ENCODE measurements at places on chromosomes 11 and 22.

GRCh38 chr11:8068605-8069221 lies 12.3 kb upstream of the TUB start:
- DNase-seq = no peak

DNA sequence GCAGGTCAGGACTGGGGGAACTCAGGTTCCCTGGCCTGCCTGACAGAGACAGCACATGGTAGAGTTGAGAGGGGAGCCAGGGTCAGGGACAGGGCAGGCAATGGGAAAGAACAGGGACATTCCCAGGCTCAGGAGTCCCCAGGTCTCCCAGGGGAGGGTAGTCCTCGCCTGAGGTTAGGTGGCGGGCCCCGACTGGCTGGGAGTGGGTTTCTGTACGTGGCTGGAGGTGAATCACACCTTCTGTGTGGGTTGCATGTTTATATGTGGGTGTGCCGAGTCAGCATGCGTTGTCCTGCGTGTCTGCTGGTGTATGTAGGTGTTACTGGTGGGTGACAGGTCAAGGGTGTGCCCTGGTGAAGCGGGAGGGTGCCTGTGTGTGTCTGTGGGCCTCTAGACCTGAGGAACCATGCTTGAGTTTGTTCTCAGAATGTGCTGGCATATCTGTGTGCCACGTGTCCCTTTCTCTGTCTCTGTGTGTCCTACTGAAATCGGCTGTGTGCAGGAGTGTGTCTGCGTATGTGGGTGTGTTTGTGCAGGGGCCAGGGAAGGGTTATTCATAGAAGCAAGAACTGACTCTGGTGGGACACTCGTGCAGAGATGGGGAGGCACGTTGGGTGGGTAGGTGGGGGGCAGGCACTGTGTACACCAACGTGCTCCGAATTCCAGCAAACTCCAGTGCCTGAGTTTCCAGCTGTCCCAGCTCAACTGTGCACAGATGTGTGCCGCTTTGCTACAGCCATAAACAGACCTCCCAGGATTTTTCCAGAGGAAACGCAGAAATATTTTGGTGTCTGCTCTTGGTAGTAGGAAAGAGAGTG lies 23.8 kb upstream of the OAF start:
- DNase-seq = no peak

GRCh38 chr11:34755671-34756070 lies 134.8 kb downstream of the EHF start:
- DNase-seq = no peak

DNA sequence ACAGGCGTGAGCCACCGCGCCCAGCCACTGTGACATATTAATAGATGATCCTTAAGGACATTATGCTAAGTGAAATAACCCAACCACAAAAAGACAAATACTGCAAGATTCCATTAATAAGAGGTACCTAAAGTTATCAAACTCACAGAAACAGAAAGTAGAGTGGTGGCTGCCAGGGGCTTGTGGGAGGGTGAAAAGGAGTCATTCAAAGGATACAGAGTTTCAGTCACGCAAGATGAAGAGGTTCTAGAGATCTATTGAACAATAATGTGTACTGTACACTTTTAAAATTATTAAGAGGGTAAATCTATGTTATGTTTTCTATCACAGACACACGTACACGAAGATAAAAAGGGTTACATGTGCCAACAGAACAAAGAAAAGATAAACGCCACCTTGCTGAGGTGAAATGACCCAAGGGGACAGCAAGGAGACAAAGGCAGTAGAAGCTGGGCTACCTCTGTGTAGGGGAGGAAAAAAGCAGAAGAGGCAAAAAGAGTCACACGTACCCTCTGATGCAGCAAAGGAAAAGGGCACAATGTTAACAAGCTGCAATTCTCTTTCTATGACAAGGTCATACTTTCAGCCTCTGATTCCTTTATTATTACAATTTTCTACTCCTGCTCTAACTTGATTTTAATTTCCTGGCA lies 65.3 kb downstream of the AMBRA1 start:
- no peak for DNase-seq

- DNase-seq = no peak
Observed at GRCh38 chr11:17686231-17686980, 33.0 kb upstream of the MYOD1 start.

GRCh38 chr11:28245131-28245530 lies 136.9 kb downstream of the METTL15 start:
- no peak for DNase-seq

DNA sequence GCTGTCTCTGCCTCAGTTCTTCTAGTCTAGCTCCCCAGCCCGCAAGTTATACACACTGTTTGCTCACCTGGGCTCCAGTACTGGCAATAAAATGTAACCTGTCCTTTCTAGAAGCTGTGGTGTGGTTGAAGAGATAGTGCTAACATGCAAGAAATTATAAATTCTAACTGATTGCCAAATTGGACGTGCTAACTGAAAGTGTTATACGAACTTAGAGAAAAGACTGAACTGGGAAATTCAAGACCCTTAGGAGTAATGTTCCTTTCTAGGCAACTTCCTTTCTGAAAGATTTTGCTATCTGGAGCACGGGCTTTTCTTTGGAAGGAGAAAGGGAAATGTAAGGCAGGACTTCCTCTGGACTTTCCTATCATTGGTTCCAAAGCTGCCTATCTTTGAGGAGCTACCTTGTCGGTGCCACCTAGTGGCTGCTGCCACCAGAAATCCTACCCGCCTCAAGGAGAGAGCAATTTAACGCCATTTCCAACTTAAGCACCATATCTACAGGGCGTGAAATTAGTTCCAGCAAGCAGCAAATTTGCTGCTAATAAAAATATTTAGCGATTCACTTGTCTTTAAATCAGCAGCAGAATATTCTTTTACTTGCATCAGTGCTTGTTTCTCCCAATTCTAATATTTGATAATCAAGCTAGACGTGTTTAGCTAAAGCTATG lies 12.7 kb upstream of the TMEM218 start:
- DNase-seq = no peak

- DNase-seq = no peak
Observed at GRCh38 chr11:43937434-43938411, 4.7 kb upstream of the C11orf96 start.
